Stimulated activated CD4-positive, alpha-beta T cell treated with anti-CD3 and anti-CD28 coated beads, TNF-alpha, amount 100 ng/mL, for 1 hour (primary cell): ENCODE measurements at places on chromosomes 3 and 15.

- no peak for DNase-seq
These were observed 181.1 kb downstream of the GBE1 start for GRCh38 chr3:81580355-81580754.

- no peak for DNase-seq
These were observed 499.3 kb upstream of the ARRDC4 start for GRCh38 chr15:97461226-97461625.

- DNase-seq, result no peak
These were observed 17.7 kb downstream of the SEC62 start for GRCh38 chr3:169984292-169984691.

- DNase-seq, result no peak
These were observed 100.2 kb downstream of the IQSEC1 start for GRCh38 chr3:12972781-12973702.

DNA sequence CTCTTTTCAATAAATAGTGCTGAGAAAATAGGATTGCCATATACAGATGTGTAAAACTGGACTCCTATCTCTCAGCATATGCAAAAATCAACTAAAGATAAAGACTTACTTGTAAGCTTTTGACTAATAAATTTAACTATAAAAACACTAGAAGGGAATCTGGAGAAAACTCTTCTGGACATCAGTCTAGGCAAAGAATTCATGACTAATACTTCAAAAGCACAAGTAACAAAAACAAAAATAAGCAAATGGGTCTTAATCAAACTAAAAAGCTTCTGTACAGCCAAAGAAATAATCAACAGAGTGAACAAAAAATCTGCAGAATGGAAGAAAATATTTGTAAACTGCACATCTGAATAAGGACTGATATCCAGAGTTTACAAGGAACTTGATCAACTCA is 1122.2 kb downstream of the TBL1XR1 start:
- no peak for DNase-seq

- no peak for DNase-seq
These were observed 160.5 kb upstream of the NR2E3 start for GRCh38 chr15:71649894-71650293.

DNA sequence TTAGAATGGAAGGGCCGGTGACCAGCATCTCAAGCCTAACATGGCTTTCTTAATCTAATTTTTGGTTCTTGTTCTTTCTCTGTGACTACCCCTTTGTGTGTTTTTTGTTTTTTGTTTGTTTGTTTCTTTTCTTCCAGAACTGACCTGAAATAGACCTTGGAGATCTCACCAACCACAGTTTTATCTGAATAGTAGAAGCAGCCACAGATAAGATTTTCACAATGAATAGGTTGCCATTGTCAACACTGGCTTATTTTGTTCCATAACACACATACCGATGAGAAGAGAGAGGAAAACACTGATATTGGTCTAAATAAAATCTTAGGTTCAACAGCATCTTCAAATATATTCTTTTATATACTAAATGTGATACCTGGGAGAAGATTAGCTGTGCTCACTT is 11.5 kb downstream of the ILDR1 start:
- DNase-seq, result no peak

DNA sequence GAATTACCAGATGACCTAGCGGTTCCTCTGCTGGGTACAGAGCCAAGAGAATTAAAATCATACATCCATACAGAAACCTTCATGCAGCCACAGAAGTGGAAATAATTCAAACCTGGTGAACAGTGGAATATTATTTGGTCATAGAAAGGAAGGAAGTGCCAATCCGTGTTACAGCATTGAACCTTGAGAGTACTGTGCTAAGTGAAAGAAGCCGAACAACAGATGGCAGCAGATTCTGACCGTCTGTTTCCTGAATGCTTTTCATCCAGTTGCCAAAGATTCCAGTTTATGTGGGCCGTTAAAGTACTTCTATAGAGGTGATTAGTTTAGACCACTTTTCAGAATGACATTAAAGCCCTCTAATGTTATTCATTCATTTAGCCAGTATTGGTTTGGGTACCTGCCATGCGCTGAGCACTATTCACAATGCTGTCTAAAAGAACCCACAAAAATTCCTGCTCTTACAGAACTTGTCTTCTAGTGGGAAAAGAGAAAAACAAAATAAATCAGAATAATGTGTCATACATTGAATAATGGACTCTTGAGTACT is 45.8 kb upstream of the SENP5 start:
- DNase-seq, result no peak

DNA sequence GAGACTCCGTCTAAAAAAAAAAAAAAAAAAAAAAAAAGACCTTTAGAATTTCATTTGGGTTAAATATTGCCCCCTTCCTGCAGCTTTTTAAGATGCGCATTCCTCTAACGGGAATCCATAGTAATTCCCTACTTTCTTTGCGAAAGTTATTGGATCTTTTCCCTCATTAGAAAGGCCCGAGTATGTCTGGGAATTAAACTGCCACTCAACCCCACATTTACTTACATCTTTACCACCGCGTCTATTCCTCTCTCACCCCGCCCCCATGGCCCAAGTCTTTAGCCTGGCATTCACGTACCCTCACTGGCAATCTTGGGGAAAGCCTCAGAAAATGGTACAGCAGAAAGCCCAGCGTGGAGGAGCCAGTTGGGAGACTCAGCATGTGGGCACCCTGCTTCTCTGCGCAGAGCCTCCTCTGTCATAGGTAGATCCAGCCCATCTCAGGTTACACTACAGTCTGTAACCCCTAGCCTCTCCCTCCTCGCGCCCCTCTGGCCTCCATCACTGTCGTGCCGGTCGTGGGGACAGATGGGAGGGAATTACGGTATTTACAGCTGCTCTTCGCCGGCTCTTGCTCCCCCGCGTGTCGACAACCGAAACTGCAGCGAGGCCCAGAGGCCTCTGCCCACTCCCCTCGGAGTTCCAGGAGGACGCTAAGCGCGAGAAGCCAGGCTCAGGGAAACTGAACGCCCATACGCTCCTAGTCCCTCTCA is 6.4 kb upstream of the ANKDD1A start:
- peak; percentile 59 for DNase-seq

- no peak for DNase-seq
These were observed 3.5 kb downstream of the CCK start for GRCh38 chr3:42262525-42262924.

GRCh38 chr15:64182859-64183370 is 20.1 kb upstream of the PPIB start:
- no peak for DNase-seq

DNA sequence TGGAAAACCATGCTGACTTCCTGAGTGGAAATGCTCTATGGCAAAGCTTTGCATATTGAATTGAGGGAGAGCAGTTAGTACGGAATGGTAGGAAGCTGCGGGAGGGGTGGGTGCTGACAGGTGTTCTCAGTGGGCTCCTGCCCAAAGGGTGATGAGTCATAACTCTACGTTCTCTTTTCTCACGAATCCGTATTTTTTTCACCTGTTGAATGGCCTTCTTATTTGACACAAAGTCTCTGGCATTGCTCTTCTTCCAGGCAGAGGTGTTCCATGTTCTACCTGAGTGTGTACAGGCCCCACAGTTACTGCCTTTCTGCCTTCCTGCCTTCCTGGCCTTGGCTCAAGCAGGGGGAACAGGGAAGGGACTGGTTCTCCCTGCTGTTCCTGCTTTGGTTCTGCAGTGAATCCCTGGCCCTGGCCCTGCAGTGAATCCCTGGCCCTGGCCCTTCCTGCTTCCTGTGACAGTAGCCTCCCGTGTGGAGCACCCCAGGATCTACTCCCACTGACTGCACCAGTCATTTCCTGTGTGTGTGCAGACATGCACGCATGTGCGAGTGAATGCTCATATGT is 31.9 kb downstream of the TRAK1 start:
- no peak for DNase-seq

GRCh38 chr3:120021523-120021922 is 72.7 kb downstream of the GSK3B start:
- DNase-seq, result no peak

- DNase-seq, result no peak
These were observed 14.2 kb downstream of the NR1D2 start for GRCh38 chr3:23959135-23959900.

GRCh38 chr3:172232579-172233212 is 193.3 kb downstream of the FNDC3B start:
- no peak for DNase-seq

- DNase-seq, result no peak
These were observed 34.5 kb downstream of the SLCO2A1 start for GRCh38 chr3:133995264-133995663.

DNA sequence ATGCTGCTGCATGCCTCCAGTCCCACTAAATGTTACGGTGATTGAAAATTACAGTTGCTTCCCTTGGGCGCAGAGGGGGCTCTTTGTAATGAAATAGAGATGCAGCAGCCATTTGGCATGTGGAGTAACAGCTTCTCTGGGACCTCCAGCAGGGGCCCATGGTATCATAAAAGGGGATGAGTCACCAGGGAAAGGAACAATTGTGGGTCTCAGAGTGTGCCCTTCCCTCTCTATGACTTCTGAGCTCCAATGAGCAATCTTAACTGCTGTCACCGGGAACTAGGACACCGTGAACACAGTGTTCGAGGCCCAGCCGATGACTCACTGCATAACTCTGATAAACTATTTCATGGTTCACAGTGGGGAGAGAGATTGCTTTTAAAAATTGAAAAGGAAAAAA is 164.8 kb upstream of the NUDT16 start:
- DNase-seq, result no peak
